KBM-7 (cell line): ENCODE measurements at places on chromosomes 1 and 21.

DNA sequence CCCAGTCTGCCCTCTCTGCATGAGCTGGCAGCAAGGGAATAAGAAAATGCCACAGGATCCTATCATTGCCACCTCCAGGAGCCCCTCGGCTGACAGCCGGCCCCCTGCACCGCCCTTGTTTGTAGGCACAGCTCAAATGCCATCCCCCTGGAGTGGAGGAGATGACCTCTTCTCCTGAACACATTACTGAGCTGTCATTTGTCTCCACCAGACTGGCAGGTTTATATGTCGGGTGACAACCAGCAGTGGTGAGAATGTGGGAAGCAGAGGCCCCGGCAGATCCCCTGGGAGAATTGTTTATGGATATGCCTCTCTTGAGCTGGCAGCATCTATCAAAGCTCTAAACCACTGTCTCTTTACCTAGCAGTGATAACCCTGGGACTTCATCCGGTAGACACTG lies 135.4 kb upstream of the FMN2 start:
- no peak for DNase-seq

DNA sequence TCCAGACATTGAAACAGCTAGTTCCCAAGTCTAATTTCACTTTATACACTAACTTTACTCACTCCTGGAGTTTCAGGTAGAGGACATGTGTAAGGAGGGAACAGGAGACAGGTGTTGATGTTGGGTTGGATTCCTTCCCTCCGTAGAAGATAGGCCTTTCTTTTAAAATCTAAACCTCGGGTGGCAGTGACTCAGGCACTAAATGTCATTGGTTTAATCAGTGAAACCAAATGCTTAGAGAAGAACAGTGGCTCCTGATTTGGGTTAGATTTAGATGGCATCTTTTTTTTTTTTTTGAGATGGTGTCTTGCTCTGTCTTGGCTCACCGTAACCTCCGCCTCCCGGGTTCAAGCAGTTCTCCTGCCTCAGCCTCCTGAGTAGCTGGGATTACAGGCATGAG lies 7.2 kb downstream of the CAP1 start:
- DNase-seq: no peak

DNA sequence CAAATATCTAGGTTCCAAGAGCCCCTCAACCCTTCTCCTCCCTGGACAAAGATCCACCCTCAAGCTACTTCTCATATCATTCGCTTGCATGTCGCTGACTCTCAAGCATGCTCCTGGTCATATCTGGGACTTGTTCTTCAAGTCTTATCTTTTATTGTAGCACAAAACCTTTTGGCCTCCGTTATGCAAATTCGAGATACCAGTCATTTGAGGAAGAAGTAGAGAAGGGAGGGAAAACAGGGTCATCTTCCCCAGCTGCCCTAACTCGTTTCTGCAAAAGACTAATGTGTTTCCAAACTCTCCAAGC lies 63.8 kb upstream of the ETS2 start:
- no peak for DNase-seq

GRCh38 chr1:46676531-46676930 lies 4.9 kb downstream of the TEX38 start:
- DNase-seq: no peak

DNA sequence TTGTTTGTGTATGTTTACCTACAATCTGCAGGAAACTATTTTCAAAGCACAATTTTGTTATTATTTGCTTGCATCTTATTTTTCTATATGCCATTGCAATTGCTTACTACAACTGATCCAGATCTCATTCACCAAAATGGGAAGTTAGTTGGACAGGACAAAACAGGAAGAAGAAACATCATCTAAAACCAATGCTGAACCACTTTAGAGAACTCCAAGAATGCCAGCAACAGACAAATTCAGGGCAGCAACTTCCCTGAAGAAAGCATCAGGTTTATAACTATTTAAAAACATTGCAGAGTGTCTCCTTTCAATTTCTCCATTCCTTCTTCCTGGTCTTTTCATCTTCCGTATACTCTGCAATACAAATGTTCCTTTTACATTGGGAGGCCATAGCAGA lies 82.4 kb upstream of the SMYD2 start:
- peak; percentile 22 for DNase-seq

DNA sequence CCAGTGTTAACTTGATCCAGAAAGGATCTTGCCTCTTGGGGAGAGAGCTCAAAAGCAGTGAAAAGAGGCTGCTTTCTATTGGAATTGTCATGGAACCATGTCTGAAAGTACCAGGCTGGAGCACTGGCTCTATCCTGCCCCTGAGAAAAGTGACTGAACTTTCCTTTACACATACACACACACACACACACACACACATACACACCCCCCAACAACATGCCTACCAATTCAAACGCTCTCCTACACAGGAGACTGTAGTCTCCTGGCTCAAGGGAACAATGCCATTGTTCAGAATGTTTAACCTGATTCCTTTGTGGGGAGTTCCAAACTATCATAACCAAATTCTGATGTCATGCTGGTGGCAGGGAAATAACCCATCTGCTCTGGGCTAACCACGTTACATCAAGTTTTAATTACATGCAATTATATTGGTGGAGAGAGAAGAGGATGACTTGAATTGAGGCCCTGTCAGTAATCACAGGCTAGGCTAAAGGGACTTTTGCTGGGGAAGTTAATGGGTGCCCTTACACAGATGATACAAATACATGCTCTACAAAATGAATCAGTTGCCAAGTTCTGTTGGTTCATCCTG lies 52.3 kb upstream of the DUSP10 start:
- DNase-seq: no peak

DNA sequence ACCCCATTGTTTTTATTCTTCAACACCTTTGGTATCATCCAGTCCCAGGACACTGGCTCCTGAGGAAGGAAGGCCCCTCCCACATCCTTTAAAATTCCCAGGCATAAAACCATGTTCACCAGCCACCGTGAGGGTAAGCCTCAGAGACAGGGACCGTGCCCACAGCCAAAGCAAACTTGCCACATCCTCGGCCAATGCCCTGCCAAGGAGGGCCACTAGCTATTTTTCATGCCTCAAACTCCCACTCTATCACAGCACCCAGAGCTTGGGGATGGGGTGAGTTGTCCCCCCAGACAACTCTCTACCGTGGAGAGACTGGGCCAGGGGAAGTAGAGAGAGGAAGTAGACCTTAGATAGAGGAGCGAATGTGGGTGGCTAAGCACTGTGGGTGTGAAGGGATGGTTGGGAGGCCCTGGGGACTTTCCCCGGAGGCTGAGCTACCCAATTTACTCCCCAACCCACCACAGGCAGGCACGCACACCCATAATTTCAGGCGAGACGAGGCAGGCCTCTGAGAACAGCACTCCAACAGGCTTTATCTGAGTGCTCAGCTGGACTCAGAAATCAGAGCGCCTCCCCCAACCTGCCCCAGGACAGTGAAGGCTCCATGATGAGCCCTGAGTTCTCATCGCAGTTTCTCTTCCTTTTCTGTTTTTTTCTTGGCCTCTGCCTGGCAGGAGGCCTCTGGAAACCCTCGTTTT lies 15.9 kb upstream of the BTG2 start:
- peak; percentile 93 for DNase-seq

- DNase-seq: peak; percentile 14
Observed at GRCh38 chr1:174789399-174789798, 210.3 kb upstream of the CACYBP start.

DNA sequence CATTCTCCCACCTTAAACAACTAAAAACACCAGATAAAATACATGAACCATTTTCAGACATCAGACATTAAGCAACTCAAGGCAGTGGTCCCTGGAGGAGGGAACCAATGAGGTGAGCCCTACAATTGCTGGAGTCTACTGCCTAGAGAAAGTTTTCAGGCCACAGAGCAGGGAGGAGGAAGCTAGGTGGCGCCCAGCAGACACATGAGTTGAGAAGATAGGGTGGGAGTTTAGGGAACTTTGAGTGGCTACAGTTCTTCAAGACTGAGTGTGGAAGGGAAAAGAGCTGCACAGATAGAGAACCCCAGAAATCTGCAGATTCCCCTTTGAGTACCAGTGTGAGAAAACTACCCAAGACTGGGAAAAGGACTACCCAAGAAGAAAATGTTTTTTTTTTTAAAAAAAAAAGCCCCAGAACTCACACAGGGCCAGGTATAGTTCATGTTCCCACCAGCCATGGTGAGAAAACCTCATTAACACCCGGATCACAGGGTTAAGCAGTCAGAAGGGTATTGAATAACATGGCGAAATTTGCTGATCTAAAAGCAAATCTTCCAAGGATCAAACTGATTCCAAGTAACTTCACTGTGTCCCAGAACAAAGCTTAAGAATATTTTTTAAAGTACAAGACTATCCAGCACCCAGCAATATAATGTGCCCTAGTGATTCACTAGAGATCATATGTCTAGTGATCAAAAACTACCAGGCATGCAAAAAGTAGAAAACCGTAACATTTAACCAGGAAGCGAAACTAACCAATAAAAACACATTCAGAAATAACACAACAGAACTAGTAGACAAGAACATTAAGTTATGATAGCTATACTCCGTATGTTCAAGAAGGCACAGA lies 12.0 kb downstream of the ALDH9A1 start:
- DNase-seq: peak; percentile 61

DNA sequence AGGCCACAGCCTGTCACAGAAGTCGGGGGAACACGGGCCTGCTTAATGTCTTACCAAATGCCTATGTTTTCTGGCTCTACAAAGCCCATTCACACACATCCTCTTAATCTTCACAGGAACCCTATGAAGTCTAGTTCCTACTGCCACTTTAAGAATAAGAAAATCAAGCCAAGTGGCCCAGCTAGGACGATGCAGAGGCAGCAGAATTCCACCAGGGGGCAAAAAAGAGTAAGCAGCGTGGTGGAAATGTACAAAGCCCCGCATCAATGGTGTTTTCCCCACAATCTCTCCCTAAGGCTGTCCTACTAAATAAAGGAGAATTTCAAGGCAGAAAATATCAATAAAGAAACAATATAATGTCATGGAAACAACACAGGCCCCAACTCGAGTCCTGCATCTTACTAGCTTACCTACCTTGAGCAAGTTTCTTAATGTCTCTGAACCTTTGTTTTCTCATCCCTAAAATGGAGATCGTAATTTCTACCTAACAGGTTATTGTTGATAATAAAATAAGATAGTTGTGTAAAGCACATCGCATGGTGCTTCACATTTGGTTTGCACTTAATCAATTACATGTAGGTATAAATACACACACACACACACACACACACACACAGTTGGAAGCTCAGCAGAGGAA lies 21.4 kb downstream of the SEC16B start:
- peak; percentile 86 for DNase-seq

DNA sequence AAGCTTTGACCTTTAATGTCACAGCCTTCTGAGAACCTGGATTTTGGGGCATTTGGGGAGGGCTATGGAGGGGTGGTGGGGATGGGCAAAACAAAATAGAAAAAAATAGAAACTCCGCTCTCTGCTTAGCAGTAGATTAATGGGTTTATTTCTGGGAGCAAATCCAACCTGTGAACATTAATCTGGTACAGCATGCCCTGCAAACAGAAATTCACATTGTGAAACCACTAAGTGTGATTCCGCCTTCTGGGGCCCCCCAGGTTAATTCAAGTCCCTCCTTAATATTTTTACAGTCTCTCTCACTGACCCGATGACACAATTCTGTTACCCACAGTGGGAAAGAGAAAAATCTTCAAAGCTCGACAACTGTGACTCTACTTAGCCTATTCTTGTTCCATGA lies 76.4 kb downstream of the TIAM1 start:
- no peak for DNase-seq

GRCh38 chr1:16260814-16261213 lies 23.8 kb upstream of the CPLANE2 start:
- DNase-seq: no peak

DNA sequence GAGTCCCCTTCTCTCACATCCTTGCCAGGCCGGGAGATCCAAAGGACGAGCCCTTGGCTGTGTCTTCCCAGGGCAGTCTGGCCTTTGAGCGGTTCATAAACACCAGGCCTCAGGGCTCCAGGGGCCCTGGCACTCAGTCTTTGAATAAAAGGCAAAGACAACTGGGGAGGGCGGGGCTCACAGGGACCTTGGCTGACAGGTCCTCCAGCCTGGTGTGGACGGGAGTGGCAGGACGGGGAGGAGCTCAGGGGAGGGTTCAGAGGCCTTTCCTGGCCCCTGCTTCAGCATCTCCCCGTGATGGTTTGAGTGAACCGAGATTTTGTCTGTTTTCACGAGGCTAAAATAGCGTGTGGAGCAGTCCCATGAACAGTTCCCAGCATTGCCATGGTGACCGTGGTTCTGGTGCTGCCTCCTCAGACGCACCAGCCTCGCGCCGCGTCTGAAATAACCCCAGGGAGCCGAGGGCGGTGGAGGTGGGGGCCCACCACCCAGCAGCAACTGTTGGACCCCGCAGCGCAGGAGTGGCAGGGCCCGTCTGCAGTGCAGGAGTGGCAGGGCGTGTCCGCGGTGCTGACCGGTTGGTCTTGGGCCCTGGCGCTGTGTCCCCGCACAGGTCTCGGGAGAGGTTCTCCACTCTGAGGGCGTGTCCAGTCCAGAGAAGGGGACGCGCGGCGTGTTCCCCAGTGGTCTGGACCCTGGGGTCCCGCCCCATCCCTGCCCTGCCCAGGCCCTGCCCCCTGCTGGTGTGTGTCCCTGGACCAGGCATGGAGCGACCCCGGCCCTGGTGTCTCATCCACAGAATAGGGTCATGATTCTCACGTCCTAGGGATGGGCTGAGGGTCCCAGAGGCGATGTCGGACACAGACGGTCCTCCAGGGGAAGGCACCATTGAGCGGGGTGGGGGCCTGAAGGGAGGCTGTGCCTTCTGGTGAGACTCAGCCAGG lies 7.1 kb upstream of the PRKCZ start:
- DNase-seq: no peak

- no peak for DNase-seq
Observed at GRCh38 chr1:197467881-197468280, 199.8 kb downstream of the CRB1 start.

DNA sequence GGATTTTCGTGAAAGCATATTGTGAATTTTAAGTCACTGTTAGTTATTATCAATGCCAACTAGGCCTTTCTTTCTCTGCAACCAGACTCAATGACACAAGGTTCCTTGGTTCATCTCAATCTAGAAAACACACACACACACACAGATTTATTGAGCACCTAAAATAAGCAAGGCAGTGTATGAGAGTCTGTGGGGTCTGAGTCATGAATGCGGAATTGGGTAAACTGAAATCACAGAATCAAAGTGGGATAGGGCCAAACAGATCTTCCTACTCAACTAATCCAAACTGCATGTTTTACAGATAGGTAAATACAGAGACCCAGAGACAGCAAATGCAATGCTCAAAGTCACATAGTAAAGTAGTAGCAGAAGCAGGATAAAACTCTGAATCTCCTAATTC lies 48.5 kb upstream of the NRDC start:
- DNase-seq: no peak

- no peak for DNase-seq
Observed at GRCh38 chr1:6221210-6221784, 14.5 kb downstream of the ICMT start.

DNA sequence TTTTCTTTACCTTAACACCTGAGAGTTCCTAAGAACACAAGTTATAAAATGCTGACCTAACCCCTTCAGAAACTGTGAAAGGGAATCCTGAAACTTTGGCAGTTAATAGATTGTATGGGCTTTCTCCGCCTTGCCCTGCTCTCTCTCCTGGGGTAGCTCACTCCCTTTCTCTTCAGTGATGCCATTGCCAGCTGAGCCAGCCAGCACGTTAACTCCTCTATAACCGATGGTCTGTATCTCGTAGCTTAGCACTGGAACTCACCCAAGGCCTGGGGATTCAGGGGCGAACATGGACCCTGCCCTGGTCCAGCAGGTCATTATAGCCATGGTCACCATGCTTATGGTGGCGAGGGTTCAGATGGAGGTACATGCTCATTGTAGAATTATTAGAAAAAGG lies 40.7 kb downstream of the TRAPPC10 start:
- no peak for DNase-seq

GRCh38 chr1:248696261-248696660 lies 6.3 kb downstream of the OR14I1 start:
- peak; percentile 48 for DNase-seq

GRCh38 chr1:6245869-6246496 lies 2.0 kb downstream of the HES3 start:
- no peak for DNase-seq
